Activated naive CD4-positive, alpha-beta T cell treated with anti-CD3 and anti-CD28 coated beads for 36 hours (primary cell): ENCODE measurements at places on chromosomes 6 and 20. TPM values are rescaled to one million over a fixed set of nuclear protein-coding genes. Genes with fewer than 3 reads are reported as not detected.
A peak's percentile ranks its signal among the peaks of the same experiment; 100 is the strongest.

MAFB gene
- total RNA-seq = not detected

FYN gene
- total RNA-seq = 244 TPM

PRSS35 gene
- not detected for total RNA-seq

RAB44 gene
- not detected for total RNA-seq

PPIL6 gene
- 0.19 TPM for total RNA-seq

PSMG4 gene
- total RNA-seq = 26.2 TPM

CST4 gene
- total RNA-seq = not detected

SASH1 gene
- total RNA-seq = not detected

LCA5 gene
- 0.29 TPM for total RNA-seq

TRIM31 gene
- total RNA-seq = 0.17 TPM

SEL1L2 gene
- total RNA-seq = not detected

GSTA4 gene
- total RNA-seq = 21.7 TPM

SNAP25 gene
- not detected for total RNA-seq

GGTLC1 gene
- not detected for total RNA-seq

BPIFB1 gene
- not detected for total RNA-seq

PTCRA gene
- total RNA-seq = not detected

DNA sequence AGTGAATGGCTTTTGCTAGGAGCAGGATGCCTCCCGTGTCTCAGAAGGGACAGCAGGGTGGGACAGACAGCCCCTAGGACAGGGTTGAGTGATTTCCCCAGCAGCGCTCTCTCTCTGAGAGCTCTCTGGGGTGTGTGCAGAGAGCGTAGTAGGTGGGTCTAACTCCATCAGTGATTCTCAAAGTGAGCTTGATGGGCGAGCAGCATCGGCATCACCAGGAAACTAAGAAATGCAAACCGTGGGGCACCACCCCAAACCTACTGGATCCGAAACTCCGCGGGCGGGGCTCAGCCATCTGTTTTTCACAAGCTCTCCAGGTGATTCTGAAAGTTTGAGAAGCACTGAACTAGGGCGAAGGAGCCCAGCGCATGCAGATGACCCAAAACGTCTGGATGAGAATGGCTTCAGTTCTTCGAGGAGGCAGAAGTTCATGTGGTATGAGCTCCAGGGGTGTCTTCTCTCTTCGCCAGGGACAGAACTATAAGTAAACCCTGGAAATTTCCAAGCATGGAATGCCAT, 119.6 kb upstream of the RNF24 start:
- peaks cover 5% of the 10 kb centered on the region for H3K27me3 ChIP-seq
- no peak overlapping the region for H3K4me3 ChIP-seq
- H3K27ac ChIP-seq = no peak overlapping the region
- H3K4me1 ChIP-seq = peaks cover 16% of the 10 kb centered on the region

- peaks cover 17% of the 10 kb centered on the region for H3K4me1 ChIP-seq
- peak; percentile 33 for DNase-seq
- no peak overlapping the region for H3K27ac ChIP-seq
- no peak overlapping the region for H3K4me3 ChIP-seq
- no peaks in the 10 kb centered on the region for H3K36me3 ChIP-seq
Observed at GRCh38 chr6:33851959-33852358, 48.2 kb upstream of the MLN start.

DNA sequence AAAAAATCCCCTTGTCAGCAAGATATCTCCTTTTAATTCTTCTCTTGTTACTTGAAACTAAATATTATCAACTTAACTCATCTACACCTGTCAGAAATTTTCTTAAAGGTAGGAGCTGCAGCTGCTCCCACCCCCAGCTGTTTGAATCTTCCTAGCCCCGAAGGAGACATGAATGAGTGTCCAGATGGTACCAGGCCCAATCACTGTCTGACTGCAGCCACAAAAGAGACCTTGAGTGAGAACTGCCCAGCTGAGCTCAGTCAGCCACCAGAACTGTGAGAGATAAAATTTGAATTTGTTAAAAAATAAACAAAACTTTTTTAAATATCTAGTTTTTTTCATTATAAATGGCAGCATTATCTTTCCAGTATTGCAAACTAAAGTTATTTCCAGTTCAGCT, 84.7 kb downstream of the PRSS35 start:
- no peak overlapping the region for H3K4me3 ChIP-seq
- no peak for DNase-seq
- H3K27me3 ChIP-seq = no peaks in the 10 kb centered on the region
- peaks cover 2% of the 10 kb centered on the region for H3K4me1 ChIP-seq
- no peak overlapping the region for H3K27ac ChIP-seq
- no peaks in the 10 kb centered on the region for H3K36me3 ChIP-seq

DNA sequence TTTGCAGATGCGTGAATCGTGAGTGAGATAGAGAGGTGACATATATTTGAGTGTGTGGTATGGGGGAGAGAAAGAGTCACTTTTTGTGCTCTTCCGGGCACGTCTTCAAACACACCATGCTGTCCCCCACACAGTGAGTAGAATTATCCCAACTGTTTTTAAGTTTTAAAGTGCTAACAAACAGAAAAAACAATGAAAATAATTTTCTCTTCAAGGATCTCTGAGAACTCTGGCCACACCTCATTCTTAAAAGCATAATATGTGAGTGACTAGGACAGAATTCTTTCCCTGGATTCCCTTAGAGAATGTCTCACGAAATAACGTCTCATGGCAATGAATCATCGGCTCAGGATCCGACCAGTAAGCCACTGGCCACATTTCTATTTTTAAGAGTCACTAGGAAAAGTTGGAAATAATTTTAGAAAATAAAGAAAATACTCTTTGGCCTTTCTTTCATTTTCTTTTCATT, 235.7 kb upstream of the ZNF217 start:
- peak overlapping the region; percentile 84 for H3K27ac ChIP-seq
- no peaks in the 10 kb centered on the region for H3K36me3 ChIP-seq
- DNase-seq = no peak
- H3K4me3 ChIP-seq = peak overlapping the region; percentile 72
- H3K4me1 ChIP-seq = peaks cover 46% of the 10 kb centered on the region

DNA sequence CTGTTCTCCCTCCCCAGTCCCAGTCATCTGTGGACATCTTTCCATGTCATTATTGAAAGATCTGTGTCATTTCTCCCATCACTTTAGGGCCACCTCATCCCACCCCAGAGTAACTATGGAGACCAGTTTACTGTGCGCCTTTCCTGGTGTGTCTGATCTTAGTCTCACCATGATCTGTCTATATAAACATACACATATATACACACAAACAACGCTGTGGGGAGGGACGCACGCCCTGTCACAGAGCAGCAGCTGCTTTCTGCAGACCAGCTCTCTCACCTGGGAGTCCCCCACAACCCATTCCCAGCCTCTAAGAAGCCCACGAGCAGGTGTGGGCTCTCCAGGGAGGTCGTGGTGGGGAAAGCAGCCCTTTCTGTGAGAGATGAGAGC, 68.1 kb upstream of the TOX2 start:
- H3K27ac ChIP-seq = no peak overlapping the region
- H3K36me3 ChIP-seq = no peaks in the 10 kb centered on the region
- no peak for DNase-seq
- H3K27me3 ChIP-seq = no peaks in the 10 kb centered on the region
- peaks cover 18% of the 10 kb centered on the region for H3K4me1 ChIP-seq

DNA sequence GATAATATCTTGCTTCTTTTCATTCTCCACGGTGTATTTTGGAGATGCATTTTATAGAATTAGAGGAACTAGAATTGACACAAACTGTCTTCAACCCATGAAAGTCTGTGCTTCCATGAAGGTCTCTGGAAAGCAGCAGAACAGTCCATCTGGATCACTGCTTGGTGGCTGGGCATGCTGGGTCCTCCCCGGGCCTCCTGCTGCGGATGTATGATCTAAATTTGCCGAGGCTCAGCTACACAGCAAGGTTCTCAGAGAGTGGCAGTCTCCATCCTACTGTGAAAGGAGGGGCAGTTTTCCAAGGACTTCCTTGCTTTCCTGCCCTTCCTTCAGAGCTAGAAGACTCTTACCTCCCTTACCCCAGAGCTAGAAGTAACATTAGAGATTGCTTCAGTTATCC, 15.1 kb downstream of the PKIG start:
- H3K27ac ChIP-seq = no peak overlapping the region
- no peaks in the 10 kb centered on the region for H3K36me3 ChIP-seq
- H3K27me3 ChIP-seq = no peaks in the 10 kb centered on the region
- peaks cover 32% of the 10 kb centered on the region for H3K4me1 ChIP-seq
- no peak for DNase-seq
- no peak overlapping the region for H3K4me3 ChIP-seq

- H3K36me3 ChIP-seq = no peaks in the 10 kb centered on the region
- DNase-seq = no peak
- H3K27ac ChIP-seq = no peak overlapping the region
- no peaks in the 10 kb centered on the region for H3K27me3 ChIP-seq
- H3K4me3 ChIP-seq = no peak overlapping the region
- H3K4me1 ChIP-seq = no peaks in the 10 kb centered on the region
Observed at GRCh38 chr6:169967687-169968086, 216.3 kb downstream of the ERMARD start.

DNA sequence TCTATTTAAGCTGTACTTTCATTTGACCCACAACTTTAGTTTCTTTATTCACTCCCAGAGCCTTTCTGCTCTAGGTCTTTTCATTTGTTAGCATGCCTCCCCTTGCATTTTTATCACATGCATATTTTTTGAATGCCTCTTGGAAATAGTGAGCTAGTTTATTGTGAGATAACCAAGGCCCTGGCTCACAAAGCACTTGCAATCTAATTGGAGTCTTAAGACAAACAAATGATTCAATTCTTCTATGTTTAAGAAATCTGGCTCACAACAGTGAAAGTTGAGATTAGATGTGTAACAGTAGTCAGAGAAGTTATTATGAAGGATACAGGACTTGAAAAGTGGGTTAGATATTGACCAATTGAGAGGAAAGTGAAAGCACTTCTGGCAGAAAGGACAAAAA, 173.4 kb downstream of the MOXD1 start:
- no peak for DNase-seq
- H3K4me1 ChIP-seq = no peaks in the 10 kb centered on the region
- no peak overlapping the region for H3K27ac ChIP-seq
- no peak overlapping the region for H3K4me3 ChIP-seq
- H3K27me3 ChIP-seq = peaks cover 2% of the 10 kb centered on the region

DNA sequence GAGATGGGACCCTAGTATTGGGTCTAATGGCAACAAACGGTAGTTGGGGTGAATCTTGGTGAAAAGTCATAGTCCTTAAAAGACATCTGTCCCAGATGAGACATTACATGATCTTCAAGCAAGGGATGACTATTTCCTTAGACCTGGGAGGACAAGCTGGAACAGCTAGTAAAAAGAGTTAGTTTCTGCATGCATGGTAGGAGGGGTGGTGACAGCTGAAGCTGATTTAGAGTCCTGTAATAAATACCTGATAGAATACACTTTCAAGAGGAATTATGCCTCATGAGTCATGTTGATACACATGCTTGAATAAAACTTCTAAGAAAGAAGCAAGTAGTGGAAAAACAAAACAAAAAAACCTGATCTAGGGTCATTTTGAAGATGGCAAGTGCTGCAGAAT, 247.4 kb downstream of the CD109 start:
- H3K4me1 ChIP-seq = no peaks in the 10 kb centered on the region
- H3K27ac ChIP-seq = no peak overlapping the region
- H3K4me3 ChIP-seq = no peak overlapping the region
- H3K27me3 ChIP-seq = no peaks in the 10 kb centered on the region

DNA sequence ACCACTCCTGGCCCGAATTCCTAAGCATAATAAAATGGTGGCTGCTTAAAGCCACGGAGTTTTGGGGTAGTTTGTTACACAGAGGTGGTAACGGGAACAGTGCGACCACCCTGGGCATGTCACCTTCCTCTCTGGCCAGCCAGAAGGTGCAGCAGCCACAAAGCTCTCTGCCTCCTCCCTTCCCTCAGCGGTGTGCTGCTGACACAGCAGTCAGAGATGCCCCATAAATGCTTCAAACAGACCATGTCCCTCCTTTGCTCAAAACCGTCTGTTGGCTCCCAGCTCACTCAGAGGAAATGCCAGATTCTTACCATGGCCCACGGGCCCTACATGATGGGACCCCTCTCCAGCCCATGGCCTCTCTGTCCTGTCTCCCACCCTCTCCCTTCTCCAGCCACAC, 12.1 kb upstream of the TCF15 start:
- no peaks in the 10 kb centered on the region for H3K4me1 ChIP-seq
- H3K4me3 ChIP-seq = no peak overlapping the region
- H3K27ac ChIP-seq = no peak overlapping the region
- no peaks in the 10 kb centered on the region for H3K36me3 ChIP-seq
- H3K27me3 ChIP-seq = peaks cover 31% of the 10 kb centered on the region

GRCh38 chr6:144736763-144737162, 451.6 kb downstream of the UTRN start:
- H3K4me3 ChIP-seq = no peak overlapping the region
- no peak overlapping the region for H3K27ac ChIP-seq
- no peaks in the 10 kb centered on the region for H3K4me1 ChIP-seq
- H3K27me3 ChIP-seq = no peaks in the 10 kb centered on the region

GRCh38 chr20:18176318-18176785, 38.7 kb downstream of the KAT14 start:
- peaks cover 55% of the 10 kb centered on the region for H3K36me3 ChIP-seq
- no peak overlapping the region for H3K4me3 ChIP-seq
- no peaks in the 10 kb centered on the region for H3K27me3 ChIP-seq
- no peaks in the 10 kb centered on the region for H3K4me1 ChIP-seq
- peak overlapping the region; percentile 23 for H3K27ac ChIP-seq

DNA sequence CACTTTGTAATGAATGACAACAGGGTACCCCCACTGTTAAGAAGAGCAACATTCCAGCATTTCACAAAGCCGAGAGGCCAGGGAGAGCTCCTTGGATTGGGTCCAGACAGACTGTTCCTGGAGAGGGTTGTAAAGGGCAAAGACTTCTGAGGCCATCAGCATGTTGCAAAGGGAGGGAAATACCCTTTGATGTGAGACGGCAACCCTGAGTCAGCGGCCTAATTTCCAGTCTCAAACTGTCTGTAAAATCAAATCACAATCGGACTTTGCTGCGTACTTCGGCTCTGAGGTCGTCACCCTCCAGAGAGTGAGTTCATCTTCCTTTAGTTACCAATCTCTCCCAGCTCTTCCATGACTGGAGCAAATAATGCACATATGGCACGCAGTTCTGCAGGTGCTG, 101.0 kb upstream of the DTNBP1 start:
- H3K4me3 ChIP-seq = no peak overlapping the region
- no peaks in the 10 kb centered on the region for H3K36me3 ChIP-seq
- peaks cover 5% of the 10 kb centered on the region for H3K27me3 ChIP-seq
- H3K4me1 ChIP-seq = no peaks in the 10 kb centered on the region
- H3K27ac ChIP-seq = no peak overlapping the region

DNA sequence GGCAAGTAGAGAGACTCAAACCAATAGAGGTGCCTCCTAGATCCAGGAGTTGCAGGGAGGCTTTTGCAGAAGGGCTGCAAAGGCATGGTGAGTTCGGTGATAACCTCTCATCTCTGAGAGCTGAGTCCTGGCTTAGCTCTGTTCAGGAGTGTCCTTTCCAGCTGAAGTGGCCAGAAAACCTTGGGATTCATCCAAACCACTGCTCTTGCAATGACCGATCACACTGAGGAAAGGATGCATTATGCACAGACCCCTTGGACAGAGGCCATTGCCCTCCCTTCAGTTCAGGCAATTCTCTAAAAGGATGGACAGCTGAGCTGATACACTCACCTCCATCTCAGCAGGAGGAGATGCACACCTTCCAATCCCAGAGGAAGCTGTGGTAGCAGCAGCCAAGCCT, 158.8 kb upstream of the ENPP5 start:
- DNase-seq = no peak
- no peak overlapping the region for H3K4me3 ChIP-seq
- no peaks in the 10 kb centered on the region for H3K36me3 ChIP-seq
- no peaks in the 10 kb centered on the region for H3K4me1 ChIP-seq
- H3K27ac ChIP-seq = no peak overlapping the region
- H3K27me3 ChIP-seq = peaks cover 18% of the 10 kb centered on the region
